ENCODE measurements at places on chromosomes 2 and 18. TPM values are rescaled to one million over a fixed set of nuclear protein-coding genes. Genes with fewer than 3 reads are reported as not detected.

Gene SGPP2
- not detected for total RNA-seq

Gene CD207
- total RNA-seq, result not detected

Gene STAT4
- not detected for total RNA-seq

Gene STPG4
- total RNA-seq, result not detected

Gene ZNF519
- 29.0 TPM for total RNA-seq

Gene SERPINB12
- total RNA-seq, result not detected

Gene TMEM185B
- total RNA-seq, result 12.9 TPM

Gene GALR1
- total RNA-seq, result not detected

Gene ZNF396
- 1.0 TPM for total RNA-seq

Gene ONECUT2
- not detected for total RNA-seq

All from Karpas-422 (cell line).